NCI-H446 (cell line): ENCODE measurements at places on chromosomes 1 and 21.

- no peak for DNase-seq
These were observed 39.8 kb downstream of the LHX4 start for GRCh38 chr1:180269645-180270529.

DNA sequence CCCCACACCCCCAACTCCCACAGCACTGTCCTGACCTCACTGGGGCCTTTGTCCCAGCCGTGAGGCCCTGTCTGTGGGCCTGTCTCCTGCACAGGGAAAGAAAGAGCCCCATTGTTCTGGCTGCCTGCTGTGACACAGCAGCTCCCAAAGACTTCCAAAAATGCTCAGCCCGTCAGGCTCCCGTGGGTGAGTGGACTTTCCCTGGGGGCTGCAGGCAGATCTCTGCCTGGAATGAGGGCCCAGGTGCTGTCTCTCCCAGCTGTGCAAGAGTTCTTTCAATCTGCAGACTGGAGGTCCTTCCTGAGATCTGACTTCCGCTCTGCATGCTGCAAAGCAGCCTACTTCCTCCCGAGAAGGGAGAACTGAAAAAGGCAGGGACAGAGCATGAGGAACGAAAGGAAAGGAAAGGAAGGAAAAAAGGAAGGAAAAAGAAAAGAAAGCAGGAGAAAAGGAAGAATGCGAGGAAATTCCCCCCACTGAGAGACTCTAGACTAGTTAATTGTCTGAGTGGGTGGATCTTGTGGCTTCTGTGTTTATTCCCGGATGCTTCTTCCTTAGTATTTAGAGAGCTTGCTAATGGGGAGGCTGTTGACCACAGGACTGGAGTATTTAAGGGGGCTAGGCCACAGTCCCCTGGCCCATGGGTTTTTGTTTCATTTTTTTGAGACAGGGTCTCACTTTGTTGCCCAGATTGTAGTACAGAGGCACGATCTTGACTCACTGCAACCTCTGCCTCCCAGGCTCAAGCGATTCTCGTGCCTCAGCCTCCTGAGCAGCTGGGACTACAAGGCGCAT is 15.0 kb downstream of the NES start:
- no peak for DNase-seq

GRCh38 chr1:94324178-94324544 is 86.8 kb upstream of the ARHGAP29 start:
- DNase-seq = no peak

GRCh38 chr1:21326861-21327344 is 36.6 kb upstream of the ECE1 start:
- peak; percentile 19 for DNase-seq

GRCh38 chr1:164602101-164602422 is 43.1 kb downstream of the PBX1 start:
- DNase-seq = no peak

DNA sequence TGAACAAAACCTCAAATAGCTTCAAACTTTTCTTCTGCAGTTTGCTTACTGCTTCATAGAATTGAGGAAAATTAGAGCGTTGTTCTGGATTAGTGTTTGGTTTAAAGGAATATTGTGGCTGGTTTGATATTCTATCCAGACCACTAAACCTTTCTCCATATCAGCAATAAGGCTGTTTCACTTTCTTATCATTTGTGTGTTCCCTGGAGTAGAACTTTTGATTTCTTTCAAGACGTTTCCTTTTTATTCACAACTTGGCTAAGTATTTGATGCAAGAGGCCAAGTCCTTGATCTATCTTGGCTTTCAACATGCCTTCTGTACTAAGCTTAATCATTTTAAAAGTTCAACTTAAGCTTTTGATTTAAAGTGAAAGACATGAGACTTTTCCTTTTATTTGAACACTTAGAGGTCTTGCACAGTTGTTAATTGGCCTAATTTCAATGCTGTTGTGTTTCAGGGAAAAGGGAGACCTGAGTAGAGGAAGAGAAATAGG is 359.1 kb downstream of the S1PR1 start:
- no peak for DNase-seq

DNA sequence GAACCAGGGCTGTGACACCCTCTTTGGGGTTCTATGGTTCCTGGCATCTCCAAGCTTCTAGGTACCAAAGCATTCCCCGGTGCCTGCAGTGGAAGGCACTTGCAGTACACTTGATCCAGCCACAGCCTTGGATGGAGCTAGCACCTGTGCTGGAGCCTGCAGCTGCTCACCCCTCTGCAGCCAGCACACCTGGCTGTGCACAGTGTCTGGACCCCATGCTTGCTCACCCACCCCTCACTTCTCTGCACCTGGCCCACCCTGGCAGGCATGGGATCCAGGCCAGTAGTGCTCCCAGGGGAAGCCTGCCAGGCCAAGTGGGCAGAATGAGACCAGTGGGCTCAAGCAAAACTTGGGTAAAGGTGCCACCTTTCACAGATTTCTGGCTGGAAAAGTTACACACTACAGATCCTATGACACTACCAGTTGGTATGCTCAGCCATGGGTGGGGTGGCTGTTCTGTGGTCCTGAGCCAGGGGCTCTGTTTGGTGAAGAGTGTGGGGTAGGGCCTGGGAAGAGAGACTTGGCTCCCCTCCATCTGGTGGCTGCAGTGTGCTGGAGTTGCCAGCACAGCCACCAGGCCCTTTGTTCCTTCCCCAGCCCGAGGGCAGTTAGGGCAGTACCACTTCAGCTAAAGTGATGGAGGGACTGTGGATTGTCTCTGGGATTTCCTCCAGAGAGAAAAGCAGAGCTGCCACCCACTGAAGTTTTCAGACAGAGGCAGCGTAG is 157.8 kb upstream of the LRRC7 start:
- DNase-seq = no peak

DNA sequence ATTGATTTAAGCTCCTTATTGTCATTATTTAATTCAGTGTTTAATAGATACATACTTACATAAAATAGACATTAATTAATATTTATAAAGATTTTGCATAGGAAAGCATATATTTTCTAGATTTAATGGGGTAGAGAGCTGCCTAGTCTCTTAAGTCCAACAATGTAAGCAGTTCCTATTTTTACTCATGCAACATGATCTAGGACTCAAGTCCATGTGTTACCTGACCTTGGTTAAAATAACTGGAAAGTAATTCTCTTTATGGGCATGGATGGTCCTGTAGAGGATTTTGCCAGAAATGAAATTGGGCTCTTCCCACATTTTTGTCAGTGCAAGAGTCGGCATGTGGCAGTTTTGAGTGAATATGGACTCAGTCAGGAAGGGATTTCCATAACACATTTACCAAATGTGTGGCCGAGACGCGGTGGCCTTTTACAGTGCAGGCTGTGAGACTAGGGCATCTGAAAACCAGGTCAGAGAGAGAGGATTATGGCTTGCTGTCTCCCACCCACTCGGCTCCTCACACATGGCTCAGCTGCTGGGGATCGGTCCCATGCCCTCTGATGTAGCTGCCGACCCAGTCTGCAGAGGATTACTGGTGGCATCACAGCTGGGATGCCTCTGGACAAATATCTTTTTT is 6.2 kb upstream of the KIF1B start:
- peak; percentile 22 for DNase-seq

GRCh38 chr1:17059391-17060305 is 5.8 kb upstream of the SDHB start:
- DNase-seq = peak; percentile 32

GRCh38 chr1:202106340-202107254 is 16.1 kb upstream of the GPR37L1 start:
- DNase-seq = no peak

DNA sequence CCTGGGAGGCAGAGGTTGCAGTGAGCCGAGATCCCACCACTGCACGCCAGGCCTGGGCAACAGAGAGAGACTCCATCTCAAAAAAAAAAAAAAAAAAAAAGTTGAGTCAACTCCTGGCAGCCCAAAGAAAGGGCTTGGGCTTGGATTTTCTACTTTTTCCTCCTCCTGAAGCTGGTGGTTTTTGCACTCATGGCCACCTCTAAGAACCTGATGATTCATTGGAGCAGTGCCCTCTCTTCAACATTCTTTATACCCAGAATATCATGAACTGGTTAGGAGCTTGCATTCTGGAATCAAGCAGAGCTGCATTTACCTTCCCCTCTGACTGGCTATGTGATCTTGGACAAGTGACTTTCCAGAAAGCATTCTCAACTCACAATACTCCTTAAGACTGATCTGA is 3.5 kb upstream of the ACTA1 start:
- DNase-seq = no peak

DNA sequence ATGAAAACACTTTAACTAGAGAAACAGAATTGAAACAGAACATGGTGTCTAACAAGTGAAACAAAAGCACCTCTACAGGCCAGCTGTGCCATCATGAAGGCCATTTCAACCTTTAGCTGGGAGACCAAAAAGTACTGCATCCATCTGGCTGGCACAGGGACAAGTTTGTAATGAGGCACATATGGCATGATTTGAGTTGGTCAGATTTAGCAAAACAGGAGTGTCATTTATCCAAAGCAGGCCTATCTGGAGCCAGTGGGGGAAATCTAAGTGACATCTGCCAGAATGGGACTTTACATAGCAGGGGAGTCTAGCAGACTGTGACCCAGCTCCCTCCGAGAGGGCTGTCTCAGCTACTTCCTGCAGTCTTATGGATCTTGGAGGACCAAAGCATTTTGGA is 51.9 kb downstream of the DNTTIP2 start:
- peak; percentile 21 for DNase-seq

DNA sequence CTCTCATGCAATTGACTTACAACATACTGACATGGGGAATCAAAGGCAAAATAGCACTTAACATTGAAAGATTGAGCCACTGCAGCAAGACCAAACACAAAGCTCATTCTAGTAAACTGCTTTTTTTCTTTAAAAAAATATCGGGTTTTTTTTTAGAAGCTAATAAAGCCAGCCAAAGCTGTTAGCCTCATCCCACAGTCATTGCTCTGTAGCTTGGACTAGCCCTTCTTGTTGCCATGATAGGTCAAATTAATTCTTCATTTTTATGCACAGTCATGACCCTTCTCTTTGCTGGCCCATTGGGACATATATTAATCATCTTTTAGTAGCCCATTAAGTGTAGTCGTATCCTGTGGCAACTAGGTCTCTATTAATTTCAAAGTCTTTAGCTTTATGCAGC is 231.3 kb downstream of the ADGRL2 start:
- DNase-seq = no peak

DNA sequence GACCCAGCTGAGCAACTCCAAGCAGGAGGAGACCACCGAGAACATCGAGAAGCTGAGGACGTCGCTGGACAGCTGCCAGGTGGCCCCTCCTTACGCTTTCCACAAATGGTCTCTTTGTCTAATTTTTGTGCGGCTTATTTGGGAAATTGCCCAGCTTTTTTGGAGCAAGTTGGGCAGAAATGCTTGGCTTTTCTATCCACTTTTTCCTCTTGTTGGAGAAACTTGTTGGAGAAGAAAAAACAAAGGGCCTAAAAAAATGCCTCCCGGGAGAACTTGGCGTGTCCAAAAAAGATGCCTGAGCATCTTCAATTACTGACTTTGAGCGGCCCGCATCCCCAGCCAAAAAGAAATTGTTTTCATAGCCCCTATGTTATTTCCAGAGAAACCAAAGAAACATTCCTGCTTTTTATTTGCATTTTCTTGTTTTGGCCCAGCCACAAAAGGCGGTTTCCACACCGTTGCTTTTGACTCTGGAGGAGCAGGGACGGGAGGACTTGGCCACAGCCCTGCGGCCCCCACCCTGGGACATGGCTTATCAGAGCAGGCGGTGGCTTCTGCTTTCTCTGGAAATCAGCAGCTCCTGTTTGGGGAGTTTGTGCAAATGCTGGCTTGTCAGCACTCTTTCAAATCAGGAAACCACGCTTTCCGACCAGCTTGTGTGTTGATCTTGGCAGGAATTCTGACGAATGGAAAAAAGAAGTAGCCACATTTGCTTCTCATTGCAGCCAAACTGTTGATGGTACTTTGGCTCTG is 81.2 kb upstream of the EFHD2 start:
- DNase-seq = peak; percentile 82

DNA sequence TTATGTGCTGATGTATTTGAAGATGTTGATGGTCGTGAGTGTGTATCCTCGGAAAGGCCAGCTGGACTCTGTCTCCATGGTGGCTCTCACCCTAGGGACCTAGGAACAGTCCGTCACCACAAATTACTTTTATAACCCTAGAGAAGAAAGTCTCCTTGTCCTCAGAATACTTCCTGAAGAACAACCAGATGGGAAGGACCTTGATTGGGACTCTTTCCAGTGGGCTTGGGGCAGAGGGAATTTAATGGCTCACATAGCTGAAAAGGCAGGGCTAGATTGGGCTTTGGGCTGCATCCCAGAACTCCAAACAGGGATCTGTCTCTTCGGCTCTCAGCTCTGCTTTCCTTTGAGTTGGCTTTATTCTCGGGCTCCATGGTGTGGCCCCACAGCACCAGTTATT is 90.8 kb downstream of the TBX19 start:
- no peak for DNase-seq

GRCh38 chr1:233238884-233239431 is 56.6 kb downstream of the PCNX2 start:
- no peak for DNase-seq

DNA sequence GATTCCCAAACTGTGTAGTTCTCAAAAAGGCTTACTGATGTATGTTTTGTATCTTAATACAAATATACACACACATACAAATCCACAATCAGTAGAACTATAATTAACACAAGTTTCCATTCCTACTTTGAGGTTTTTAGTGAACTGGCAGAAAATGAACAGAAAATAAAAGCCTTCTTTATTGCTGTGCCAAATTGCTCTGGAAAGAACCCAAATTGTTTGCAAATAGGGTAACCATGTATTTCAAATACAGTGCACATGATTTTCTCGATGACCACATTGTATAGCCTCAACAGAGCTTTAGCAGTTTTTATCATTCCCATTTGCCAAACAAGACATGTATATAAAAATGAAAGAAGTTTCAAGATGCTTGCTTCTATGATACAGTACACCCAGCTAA is 173.3 kb downstream of the COL24A1 start:
- DNase-seq = no peak

DNA sequence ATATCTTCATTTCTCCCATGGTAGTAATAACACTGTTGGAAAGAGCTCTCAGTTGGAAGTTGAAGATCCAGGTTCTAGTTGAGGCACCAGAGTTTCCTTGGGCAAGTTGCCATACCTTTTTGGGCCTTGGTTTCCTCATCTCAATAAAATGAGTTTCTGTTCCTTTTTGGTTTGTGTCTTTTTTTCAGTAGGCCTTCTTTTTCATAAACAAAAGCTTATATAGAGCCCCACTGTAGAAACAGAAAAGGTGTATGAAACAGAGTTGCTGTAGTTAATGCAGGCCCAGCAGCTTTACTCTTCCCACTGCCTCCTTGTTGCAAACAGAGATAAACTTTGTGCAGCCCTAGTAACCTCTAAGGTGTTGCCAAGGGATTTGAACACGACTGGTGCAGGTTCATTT is 41.7 kb downstream of the WNT4 start:
- DNase-seq = no peak

GRCh38 chr1:219553934-219554502 is 58.9 kb downstream of the ZC3H11B start:
- DNase-seq = no peak

GRCh38 chr21:15809065-15809464 is 79.3 kb downstream of the USP25 start:
- DNase-seq = no peak

DNA sequence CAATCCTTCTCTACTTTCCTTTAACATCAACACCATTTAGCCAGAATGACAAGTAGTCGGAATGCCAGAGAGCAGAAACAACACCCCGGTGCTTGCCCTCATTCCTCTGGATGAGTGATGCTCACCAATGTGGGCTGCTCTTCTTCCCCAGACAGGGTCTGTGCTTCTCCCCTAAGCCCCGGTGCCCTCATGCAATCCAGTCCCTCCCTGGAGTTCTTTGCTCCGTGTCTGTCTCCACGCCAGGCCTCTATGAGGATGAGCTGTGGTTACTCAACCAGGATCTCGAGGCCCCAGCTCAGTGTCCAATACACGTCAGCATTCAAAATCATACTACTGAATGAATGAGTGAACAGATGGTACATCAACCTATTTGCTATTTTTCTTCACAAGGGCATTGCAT is 29.7 kb upstream of the PDE9A start:
- no peak for DNase-seq

- DNase-seq = no peak
These were observed 71.7 kb upstream of the MROH9 start for GRCh38 chr1:170863621-170864020.
